ENCODE measurements at places on chromosomes 12 and 14. TPM values are rescaled to one million over a fixed set of nuclear protein-coding genes. Genes with fewer than 3 reads are reported as not detected.

Gene CD163L1
- 0.38 TPM for total RNA-seq

Gene FAIM2
- total RNA-seq = not detected

Gene RNASE7
- 5.5 TPM for total RNA-seq

Gene RPGRIP1
- total RNA-seq = not detected

Gene VWF
- not detected for total RNA-seq

Gene EID3
- total RNA-seq = 0.78 TPM

Gene MMP14
- 365 TPM for total RNA-seq

Gene SP1
- total RNA-seq = 31.1 TPM

Data from hair follicular keratinocyte (primary cell).